ENCODE measurements at places on chromosomes 4 and X.

- no peak for DNase-seq
Observed at GRCh38 chrX:12447448-12448064, 309.3 kb downstream of the FRMPD4 start.

DNA sequence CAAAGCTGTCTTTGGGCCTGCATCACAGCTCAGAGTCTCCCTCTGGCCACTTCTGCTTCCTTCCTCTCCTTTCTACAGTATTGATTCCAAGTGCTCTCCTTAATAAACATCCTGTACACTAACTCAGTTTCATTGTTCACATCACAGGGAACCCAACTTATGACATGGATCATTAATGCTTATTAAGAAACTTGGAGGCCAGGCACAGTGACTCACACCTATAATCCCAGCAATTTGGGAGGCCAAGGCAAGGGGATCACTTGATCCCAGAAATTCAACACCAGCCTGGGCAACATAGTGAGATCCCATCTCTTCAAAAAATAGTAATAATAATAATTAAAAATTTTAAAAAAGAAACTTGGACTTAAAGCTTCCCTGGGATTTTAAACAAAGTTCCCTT lies 89.2 kb upstream of the EFHC2 start:
- no peak for DNase-seq

GRCh38 chr4:52036886-52037530 lies 1.1 kb downstream of the SGCB start:
- DNase-seq: no peak

DNA sequence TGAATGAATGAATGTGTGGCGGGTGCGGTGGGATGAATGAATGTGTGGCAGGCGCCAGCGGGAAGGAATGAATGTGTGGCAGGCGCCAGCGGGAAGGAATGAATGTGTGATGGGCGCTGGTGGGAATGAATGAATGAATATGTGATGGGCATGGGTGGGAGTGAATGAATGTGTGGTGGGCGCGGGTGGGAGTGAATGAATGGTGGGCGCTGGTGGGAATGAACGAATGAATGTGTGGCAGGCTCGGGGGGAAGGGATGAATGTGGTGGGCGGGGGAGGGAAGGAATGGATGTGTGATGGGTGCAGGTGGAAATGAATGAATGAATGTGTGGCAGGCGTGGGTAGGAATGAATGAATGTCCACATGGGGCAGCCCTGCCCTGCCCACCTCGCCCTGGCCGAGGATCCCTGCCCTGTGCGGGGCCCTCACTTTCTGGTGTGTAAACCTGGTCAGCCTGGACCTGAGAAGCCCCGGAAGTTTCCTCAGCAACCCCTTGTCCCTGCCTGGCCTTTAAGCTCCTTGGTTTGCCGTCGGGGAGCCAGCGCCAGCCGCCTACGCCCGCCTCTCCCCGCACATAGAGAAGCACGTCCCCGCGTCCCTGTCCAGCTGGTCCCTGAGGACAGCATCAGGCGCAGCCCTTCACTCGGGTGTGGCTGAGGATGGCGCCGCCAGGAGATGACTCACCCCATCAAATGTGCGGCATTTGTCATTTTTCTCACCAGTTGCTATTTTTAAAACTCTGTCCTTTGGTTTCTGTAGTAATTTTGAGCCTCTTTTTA lies 112.8 kb upstream of the LRPAP1 start:
- DNase-seq: no peak

- no peak for DNase-seq
Observed at GRCh38 chr4:185764876-185765275, 47.1 kb downstream of the SORBS2 start.

GRCh38 chrX:67544281-67545035 lies 637 bp downstream of the AR start:
- no peak for DNase-seq

- DNase-seq: no peak
Observed at GRCh38 chr4:76641351-76641750, 206.3 kb downstream of the SHROOM3 start.

GRCh38 chr4:25976780-25977179 lies 62.8 kb downstream of the SMIM20 start:
- no peak for DNase-seq

- no peak for DNase-seq
Observed at GRCh38 chrX:24838629-24839028, 144.9 kb downstream of the POLA1 start.

- DNase-seq: no peak
Observed at GRCh38 chr4:105305019-105305836, 158.6 kb downstream of the TET2 start.

DNA sequence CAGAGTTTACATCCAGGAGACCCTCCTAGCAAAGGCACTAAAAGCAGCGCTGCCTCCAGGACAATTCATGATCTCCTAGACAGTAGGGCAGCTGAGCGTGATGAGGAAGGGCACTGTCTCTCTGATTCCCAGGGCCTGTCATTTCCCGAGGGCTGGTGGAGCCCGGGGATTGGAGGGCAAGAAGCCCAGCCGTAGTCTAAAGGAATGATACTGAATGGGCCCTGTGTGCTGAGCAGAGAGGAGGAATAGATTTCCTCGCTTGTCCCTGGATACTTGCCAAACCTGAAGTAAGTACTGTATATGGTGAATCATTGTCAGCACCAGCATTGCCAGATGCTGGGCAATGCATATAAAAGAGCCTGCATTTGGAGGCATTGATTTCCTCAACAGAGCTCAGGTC lies 88.0 kb upstream of the SLITRK2 start:
- no peak for DNase-seq

- DNase-seq: no peak
Observed at GRCh38 chr4:93228021-93228420, 600.5 kb upstream of the ATOH1 start.

GRCh38 chr4:15996773-15997172 lies 33.8 kb upstream of the FGFBP2 start:
- DNase-seq: no peak

GRCh38 chr4:159382856-159383561 lies 280.1 kb downstream of the RAPGEF2 start:
- no peak for DNase-seq

DNA sequence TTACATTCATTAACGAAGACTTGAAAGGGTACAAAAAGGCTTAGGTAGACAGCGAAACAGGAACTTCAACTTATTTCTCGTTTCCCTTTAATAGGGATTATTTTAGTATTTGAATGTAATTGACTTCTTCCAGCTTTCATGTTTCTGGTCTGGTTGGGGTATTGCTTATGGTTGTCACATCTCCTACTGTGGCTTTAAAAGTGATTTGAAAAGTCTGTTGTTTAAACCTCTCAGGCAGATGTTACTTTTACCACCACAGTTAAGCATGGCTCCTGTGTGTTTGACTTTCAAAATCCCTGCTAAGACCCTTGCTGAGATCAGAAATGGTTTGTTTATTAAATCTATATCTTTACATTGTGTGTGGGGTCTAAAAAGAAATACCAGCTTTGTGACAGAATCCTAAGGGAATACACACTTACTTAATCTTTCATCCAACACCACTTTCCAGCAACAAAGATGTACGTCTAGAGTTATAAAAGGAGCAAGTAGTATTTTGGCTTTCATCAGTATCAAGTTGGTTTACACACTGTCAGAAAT lies 661.2 kb downstream of the FAT4 start:
- DNase-seq: no peak

DNA sequence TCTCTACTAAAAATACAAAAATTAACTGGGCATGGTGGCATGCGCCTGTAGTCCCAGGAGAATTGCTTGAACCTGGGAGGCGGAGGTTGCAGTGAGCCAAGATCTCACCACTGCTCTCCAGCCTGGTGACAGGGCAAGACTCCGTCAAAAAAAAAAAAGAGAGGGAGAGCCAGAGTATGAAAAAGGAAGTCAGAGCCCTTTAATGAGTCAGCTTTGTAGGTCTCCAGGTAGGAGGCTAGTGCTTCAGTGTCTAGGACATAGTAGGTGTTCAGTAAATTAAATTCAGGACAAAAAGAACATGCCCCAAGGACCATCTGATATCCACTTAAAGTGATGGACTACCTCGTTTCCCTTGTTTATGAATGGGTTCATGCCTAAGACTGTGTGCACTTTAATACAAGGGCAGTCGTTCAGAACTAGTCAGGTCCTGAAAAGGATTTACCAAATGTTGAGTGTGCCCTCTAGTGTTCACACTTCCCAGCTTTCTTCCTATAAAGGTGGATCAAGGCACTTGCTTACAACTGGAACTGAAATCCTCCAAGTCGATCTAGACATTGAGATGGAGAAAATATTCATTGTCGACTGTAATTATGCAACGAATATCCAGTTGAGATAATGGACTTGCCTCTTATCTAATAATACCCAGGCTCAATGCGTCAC lies 29.0 kb downstream of the F9 start:
- DNase-seq: no peak

- peak; percentile 40 for DNase-seq
Observed at GRCh38 chrX:16882702-16883486, 12.7 kb upstream of the RBBP7 start.

- no peak for DNase-seq
Observed at GRCh38 chrX:2848871-2849301, 20.2 kb downstream of the GYG2 start.

DNA sequence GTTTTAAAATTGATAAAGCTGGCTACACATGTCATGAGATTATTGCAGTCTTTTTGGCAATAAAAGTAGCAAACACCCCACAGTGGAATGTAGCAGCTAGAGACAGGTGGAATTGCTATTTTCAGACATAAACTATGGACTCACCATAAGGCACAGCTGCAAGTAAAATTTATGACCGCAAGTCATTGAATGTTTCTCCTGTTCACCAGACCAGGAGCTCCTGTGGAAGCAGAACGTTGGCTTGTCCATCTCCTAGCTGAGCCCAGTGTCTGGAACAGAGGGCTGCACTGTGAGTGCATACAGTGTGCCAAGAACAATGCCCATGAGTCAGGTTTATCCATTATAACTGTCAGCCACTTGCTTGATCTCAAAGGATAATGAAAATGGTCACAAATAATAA lies 538.2 kb downstream of the INPP4B start:
- no peak for DNase-seq

GRCh38 chr4:133058701-133059100 lies 90.4 kb upstream of the PCDH10 start:
- no peak for DNase-seq

DNA sequence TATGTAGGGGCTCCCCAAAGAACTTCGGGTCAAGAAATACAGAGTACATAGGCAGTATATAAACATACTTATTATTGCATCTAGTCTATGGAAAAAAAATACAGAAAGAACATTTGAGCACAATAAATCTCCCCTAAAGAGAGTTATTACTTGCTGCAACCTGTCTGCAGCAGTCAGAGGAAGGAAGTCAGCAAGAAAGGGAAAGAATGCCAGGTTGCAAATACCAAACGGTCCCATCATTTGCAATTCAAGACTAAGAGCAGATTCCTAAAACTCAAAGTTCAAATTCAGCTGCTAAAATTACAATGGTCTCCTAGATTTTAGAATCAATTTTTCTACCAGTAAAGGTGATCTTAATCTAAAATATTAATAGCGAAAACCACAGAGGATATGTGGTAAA lies 236.2 kb upstream of the NUDT6 start:
- DNase-seq: no peak

DNA sequence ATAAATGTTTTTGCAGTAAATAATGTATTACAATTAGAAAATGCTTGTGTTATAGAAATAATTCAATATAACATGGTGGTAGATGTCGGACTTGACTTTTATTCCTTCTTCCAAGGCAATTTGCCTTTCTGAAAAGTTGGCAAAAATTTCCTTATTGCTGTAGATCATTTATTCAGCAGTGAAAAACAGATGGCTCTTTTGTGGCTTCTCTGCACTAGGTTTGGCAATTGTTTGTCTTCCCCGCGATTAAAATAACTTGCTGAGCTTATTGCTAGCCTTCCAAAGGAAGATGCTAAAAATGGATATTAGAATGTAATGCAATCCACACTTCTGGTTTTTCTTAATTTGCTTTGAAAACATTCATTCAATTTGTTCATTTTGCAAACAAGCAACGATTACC lies 1977.9 kb upstream of the ADGRL3 start:
- no peak for DNase-seq

GRCh38 chrX:133007458-133007857 lies 49.0 kb upstream of the HS6ST2 start:
- no peak for DNase-seq

DNA sequence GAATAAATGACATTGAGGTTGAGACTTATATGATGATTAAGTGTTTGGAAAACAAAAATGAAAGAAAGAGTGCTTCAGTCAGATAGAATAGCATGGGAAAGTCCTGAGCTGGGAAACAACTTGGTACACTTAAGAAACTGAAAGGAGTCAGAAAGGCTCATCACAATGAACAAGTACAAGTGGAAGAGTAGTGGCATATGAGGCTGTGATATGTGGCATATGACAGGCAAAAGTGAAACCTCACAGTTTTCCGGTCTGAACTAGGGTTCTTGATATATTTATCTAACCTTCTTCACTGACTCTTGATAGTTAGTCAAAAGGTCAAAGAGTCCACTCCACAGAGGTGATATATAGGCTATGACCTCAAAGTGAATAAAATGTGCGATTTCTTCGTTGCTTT lies 537.1 kb upstream of the CXorf51A start:
- DNase-seq: no peak

GRCh38 chr4:7020290-7020689 lies 22.9 kb upstream of the TADA2B start:
- no peak for DNase-seq

- DNase-seq: no peak
Observed at GRCh38 chr4:173212379-173212778, 43.8 kb downstream of the GALNT7 start.

GRCh38 chr4:24196785-24197184 lies 306.9 kb upstream of the PPARGC1A start:
- no peak for DNase-seq

GRCh38 chr4:144411119-144411518 lies 234.8 kb upstream of the HHIP start:
- DNase-seq: no peak

DNA sequence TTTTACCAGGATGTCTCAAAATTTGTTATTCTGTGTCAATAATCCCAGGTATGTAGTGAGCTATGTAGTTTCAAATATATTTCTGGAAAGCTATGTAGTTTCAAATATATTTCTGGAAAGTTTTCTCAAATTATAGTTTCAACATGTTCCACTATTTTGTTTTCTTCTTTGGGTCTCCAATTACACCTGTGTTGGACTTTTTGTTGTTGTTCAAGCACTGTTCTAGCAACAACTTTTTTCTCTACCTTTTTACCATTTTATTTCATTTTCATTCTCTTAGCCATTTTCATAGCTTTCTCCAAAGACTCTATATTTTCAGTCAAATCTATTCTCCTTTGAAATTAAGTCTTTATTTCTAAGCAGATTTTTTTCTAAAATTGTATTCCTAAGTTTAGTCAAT lies 88.4 kb downstream of the LCORL start:
- no peak for DNase-seq

Data from stimulated activated CD8-positive, alpha-beta memory T cell treated with anti-CD3 and anti-CD28 coated beads, Interleukin-4, amount 100 ng/mL, for 4 hours (primary cell).